ENCODE measurements at places on chromosomes 2 and 18.
A peak's percentile ranks its signal among the peaks of the same experiment; 100 is the strongest.

DNA sequence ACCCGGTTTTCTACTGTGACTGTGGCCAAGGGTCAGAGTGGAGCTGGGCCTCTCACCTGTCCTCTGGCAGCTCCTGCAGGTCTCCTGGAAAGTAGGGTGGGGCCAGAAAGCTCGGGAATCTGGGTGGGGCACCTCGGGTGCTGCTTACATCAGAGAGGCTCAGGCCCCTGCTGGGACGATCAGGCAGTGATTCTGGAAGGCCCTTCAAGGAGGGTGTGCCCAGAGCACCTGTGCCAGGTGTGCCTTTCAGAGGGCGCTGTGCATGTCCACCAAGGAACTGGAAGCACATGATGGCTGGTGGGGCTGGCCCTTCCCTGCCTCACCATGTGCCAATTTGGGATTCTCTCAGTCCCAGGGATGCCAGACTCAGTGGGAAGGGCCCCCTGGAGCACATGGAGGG is 44.0 kb downstream of the ATP6V1C2 start:
- DNase-seq: no peak

GRCh38 chr18:11047817-11048216 is 101.6 kb downstream of the PIEZO2 start:
- no peak for DNase-seq

DNA sequence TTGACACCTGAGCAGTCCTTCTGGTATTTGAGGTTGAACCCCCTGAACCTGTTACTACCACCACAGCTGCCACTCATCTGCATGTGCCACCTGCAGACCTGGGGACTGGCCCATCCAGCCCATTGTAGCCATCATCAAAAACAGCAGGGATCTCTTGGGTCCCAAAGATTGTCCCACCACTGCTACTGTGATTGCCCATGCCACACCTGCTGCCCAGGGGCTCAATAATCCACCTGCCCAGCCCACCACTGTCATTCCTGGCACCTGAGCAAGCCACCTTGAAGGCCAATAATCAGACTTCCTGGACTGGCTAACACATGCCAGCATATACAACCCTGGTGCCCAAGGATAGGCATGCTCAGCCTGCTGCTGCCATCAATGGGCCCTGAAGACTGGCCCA is 327.6 kb downstream of the CYRIA start:
- DNase-seq: no peak

GRCh38 chr2:112187805-112188596 is 49.8 kb downstream of the FBLN7 start:
- DNase-seq: no peak

DNA sequence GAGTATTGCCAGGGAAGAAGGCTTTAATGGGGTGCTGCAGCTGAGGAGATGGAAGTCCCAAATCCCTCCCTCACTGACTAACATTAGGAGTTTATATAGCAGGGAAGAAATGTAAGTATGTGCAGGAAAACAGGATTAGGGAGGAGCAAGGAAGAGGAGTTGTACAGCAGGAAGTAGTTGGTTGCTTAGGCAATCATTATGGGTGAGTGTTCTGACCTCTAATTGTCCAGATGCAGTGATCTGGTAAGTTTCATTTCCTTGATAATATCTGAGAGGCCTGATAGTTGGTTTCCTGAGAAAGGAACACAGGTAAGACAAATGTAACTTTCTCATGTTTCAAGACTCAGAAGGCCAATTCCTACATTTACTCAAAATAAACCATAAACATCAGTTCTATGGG is 331.9 kb upstream of the GULP1 start:
- DNase-seq: no peak

- DNase-seq: no peak
These were observed 238.4 kb downstream of the PID1 start for GRCh38 chr2:229032608-229033234.

DNA sequence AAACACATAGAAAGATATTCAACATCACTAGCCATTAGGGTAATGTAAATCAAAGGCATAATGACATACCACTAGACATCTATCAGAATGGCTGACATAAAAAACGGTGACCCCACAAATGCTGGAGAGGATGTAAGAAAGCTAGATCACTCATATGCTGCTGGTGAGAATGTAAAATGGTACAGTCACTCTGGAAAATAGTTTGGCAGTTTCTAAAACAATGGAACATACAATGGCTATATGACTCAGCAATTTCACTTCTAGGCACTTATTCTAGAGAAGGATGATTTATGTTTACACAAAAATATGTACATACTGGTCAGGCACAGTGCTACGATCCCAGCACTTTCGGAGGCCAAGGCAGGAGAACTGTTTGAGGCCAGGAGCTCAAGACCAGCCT is 87.3 kb downstream of the COLEC12 start:
- no peak for DNase-seq

DNA sequence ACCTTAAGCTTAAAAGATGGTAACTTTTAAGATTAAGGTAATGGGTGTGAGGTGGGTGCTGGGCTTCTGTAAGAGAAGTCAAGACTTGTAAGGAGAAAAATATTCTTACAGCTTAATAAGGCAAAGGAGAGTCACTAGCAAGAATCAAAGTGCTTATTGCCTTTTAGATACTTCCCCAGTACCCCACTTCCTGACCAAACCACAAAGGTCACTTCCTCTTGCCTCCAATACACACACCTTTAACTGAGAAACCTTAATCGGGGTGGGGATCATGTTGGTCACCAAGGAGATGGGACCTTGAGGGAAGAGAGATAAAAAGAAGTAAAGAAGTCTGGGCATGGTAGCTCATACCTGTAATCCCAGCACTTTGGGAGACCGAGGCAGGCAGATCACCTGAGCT is 10.6 kb upstream of the ATG16L1 start:
- DNase-seq: no peak

DNA sequence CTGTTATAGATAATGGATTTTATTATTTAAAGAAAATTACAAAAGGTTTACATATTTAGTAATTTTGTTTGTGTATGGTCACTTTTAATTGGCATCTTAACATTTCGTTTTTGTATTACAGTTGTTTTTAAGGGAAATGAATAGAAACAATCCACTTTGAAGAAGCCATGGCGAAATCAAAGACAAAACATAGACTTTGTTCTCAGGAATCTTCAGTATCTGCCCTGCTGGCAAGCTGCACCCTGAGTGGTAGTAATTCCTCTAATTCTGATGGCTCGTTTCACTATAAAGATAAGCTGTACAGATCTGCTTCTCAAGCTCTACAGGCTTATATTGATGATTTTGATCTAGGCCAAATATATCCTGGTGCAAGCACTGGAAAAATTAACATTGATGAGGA is 2.7 kb downstream of the C18orf54 start:
- no peak for DNase-seq

DNA sequence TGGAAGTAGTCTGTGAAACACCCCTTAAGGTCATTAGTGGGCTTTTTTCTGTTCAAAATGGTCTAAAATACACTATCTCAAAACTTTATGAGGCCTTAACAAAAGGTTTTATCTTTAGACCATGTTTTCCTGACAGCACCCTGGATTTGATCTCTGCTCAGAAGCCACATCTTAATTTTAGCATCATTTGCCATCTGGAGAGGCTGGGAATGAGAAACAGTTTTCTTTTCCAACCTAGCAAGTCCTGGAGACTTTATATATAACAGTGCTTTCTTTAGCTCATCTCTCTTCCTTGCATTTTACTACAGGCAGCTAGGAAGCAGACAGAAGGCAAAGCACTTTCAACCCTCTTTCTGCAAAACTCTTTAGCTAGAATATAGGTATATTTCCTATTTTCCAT is 62.7 kb upstream of the CYTIP start:
- DNase-seq: no peak

DNA sequence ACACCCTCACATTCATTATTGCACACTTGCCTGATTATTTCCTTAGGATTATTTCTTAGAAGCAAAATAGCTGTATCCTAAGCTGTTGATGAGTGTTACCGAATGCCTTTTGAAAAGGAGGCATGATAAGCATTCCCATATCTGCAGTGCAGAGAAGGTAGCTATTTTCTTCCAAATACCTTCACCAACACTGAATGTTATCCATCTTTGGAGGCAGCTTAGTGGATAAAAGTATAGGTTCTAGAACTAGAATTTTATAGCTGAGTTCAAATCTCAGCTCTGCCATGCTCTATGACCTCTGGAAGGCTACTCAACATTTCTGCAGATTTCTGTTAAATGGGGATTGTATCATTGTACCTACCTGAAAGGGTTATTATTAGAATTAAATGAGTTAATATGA is 185.0 kb upstream of the CCDC150 start:
- DNase-seq: no peak

DNA sequence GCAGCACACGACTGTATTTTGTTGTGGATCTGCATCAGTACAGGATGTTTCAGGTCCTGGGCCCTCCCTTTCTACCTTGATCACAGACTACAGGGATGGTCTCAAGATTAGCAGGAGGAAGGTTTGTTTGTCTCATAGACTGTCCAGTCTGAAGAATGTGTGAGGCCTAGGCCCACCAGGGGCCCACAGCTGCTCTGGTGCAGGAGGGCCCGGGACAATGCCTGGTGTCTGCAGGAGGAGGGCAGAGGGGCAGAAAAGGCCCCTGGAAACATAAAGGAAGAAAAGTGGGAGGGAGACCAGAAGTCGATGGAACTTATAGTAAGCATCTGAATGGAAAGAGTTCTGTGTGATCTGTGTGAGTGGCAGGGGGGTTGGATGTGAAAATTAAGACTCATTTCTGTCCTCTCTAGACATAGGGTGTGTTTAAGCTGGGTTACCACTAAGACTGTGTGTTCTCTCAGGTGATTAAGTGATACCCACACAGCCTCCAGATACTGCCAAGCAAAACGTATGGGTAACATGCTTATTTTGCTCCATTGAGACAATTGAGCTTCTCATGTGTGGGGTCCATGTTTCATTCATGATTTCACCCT is 33.4 kb upstream of the LPIN2 start:
- no peak for DNase-seq

- no peak for DNase-seq
These were observed 266.5 kb downstream of the EIPR1 start for GRCh38 chr2:3110994-3111666.

- no peak for DNase-seq
These were observed 35.2 kb downstream of the RDH14 start for GRCh38 chr2:18525236-18525635.

DNA sequence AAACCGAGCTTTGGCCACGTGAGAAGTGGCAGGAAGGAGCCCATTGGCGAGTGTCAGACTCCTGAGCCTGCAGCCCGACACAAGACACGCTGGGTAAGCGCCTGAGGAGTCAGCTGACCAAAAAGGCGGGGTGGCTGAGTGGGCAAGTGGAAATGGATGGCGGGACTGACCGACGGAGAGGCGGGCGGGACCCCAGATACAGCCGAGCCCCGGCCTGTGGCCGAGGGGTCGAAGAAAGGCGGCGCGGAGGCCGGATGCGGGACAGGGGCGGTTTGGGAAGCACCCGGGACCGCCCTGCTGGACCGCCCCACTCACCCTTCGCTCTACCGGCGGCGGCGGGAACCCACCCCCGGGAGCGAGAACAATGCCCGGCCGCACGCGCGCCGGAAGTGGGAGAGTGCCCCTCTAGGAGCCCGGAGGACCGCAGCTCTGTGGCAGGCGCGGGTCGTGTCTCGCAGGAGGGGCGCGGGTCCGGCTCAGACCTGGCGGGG is 22.8 kb downstream of the ZSCAN30 start:
- DNase-seq: peak; percentile 80

DNA sequence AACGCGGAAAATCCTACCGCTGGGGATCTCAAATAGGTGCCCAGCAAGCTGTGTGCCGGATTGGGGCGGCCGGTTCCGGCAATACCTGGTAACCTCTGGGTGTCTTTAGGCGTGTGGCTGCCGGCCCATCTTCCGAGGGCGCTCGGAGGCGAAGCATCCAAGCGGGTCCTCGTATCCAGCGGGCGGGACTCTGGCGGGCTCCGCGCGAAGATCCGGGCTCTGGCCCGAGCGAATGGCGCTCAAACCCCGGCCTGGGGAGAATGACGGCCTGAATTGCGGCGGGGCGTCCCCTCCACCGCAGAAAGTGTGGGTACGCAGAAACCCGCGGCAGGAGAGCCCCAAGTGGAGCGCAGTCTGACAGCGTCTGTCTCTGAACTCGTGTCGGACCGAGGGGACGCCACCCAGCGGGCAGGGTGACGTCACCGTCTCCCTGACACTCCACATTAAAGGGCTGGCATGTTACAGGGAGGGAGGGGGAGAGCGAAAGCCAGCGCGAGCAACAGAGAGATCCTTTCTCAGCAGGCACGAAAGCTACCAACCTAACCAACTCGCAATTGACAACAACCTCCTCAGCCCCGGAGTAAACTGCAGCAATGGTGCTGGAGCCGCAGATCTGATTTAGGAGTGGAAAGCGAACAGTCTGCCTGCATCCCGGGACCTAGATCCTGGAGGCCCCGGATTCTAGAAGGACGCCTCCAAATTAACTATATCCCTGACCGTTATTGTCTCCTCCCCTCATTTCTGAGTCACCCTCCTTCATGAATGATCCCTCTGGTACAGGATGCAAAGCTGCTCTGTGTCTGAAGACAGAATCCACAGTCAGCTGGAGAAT is at the start of gene SKOR2:
SKOR2 (minus strand) TSS at position 372 of the 832 bp plus-strand sequence. CDS start 2,477 bp downstream, outside the sequence.
- DNase-seq: no peak

DNA sequence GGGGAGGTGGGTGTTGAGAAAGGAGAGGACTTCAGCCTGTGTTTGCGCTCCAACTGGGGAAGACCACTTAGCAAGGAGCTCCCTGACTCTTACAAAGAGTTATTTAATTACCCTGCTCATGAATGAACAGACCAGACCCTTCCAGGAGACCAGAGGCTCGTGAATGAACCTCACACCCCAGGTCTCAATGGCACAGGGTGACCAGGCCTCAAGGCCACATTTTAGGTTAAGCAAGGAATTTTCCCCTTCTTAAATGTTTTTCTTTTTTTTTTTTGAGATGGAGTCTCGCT is 25.3 kb downstream of the SMAD7 start:
- DNase-seq: no peak

DNA sequence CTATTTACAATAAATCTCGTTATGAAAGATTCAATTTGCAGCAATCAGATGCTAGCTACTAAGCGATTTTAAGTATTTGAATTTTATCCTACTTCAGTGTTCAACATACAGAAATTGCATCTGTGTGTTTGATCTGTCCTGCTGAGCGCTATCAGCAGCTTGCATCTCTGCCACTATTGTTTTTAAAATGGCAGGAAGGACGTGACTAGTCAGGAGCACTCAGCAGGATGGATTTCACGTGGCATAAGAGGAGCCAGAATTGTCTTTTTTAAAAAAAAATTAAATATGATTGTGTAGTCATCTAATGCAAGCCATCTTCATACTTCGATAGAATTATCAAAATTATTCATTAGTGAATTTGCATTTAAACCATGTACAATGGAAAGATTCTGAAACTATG is 2.8 kb upstream of the KLHL14 start:
- DNase-seq: no peak

DNA sequence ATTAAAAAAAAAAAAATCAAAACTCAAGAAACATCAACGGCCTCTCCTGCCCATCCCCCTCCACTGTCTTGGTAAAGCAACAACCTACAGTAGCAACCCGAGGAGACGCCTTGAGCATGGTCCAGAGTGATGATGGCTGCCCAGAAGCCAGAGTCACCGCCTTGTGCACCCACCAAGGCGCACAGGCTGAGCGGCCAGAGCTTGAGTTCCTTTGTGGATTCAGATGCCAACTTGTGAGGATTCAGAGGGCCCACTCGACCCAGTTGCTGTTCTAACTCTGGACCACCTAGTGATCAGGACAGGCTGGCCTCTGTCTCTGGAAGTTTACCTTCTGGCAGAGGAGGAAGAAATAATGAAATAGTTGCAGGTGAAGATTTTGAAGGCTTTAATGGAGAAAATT is 105.0 kb downstream of the PDCL3 start:
- no peak for DNase-seq

GRCh38 chr2:174044556-174044955 is 79.4 kb upstream of the SP3 start:
- no peak for DNase-seq

All from hypothalamus (tissue), 51 donors.